Stimulated activated effector memory CD8-positive, alpha-beta T cell treated with anti-CD3 and anti-CD28 coated beads, Interleukin-12 subunit alpha, Interleukin-12 subunit beta, amount 100 ng/mL, for 72 hours (primary cell): ENCODE measurements at places on chromosomes 5 and 9.

- no peak for DNase-seq
Observed at GRCh38 chr5:122673343-122673742, 101.5 kb upstream of the SNX2 start.

- peak; percentile 2 for DNase-seq
Observed at GRCh38 chr9:706606-707459, 134.7 kb upstream of the DMRT1 start.

- DNase-seq, result no peak
Observed at GRCh38 chr9:92171822-92172221, 56.6 kb upstream of the SPTLC1 start.

DNA sequence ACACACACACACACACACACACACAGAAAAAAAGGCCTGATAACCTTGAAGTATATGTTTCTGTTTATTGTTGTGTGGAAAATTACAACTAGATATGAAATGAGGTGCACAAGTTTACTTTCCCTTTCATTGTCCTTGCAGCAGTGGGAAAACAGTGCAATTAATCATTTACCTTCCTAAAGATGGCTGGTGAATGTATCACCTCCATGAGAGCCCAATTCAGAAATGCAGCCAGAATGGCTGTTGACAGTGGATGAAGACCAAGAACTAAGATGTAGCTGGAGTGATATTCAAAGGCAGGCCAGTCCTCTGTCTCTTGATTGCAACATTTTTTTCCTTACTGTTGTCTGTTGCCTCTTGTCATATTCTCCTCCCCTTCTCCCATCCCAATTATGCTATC is 49.6 kb upstream of the EIF4EBP3 start:
- no peak for DNase-seq

DNA sequence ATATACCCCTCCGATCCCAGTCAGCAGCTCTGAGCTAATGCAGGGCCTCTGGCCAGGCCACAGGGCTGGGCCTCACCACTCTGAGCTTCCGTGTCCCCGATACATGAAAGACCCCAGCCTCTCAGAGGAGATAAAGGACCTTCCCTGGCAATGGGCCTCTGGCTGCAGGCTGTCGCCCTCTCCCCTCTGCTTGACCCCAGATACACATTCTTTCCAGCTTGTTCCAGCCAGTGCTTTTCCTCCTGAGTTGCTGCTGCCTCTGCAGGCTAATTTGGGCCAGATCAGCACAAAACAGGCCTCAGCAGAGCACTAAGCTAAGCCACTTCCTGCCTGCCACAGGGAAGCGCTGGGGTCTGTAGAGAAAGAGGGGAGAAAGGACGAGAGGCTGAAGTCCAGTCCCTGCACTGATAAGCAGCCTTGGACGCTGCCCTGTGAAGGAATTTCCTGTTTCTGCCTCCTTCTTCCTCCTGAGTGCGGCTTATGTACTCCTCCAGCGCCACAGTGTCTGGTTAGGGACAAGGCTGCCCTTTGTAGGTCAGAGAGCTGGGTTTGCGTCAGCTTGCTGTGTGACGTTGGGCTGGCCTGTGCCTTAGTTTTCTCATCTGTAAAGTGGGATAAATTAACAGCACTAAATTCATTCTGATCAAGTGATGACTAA is 73.0 kb upstream of the IL17B start:
- no peak for DNase-seq

GRCh38 chr5:37834542-37835379 is 5.1 kb downstream of the GDNF start:
- DNase-seq, result no peak

- DNase-seq, result no peak
Observed at GRCh38 chr5:157076558-157076957, 17.6 kb upstream of the HAVCR1 start.

- no peak for DNase-seq
Observed at GRCh38 chr9:121785673-121786542, 134.5 kb downstream of the DAB2IP start.

- no peak for DNase-seq
Observed at GRCh38 chr9:91017245-91017644, 215.6 kb downstream of the SYK start.

GRCh38 chr9:132244582-132245455 is 83.0 kb downstream of the NTNG2 start:
- no peak for DNase-seq

- DNase-seq, result no peak
Observed at GRCh38 chr9:17017931-17018491, 116.8 kb upstream of the CNTLN start.

GRCh38 chr9:70069704-70070103 is 26.1 kb downstream of the MAMDC2 start:
- no peak for DNase-seq
